ENCODE measurements at places on chromosomes 5 and 9.

DNA sequence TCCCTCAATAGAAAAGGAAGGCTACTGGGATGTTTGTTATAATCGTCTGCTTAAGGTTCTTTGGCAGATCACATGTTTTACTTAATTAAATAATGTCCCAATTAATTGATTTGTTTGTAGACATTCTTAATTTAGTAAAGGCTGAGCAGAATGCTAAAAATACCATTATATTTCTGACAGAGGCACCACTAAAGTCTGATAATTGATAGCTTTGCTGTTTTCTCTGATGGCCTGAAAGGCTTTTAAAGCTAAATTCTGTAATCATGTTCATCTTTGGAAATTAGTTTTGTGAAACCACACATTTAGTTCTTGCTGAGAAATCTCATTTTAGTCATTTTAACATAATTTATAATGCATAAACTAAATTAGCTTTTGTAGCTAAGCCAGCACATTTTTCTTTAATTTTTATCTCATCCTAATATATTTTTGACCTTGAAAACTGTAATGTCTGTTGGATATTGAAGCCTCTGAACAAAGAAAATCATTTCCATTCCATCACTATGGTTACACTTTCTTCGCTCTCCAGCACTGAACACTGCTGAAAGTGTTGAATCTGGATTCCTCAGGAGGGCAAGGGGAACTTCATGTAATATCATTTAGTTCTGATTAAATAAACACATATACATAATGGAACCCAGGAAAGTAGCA is 329.4 kb downstream of the ELAVL2 start:
- no peak for DNase-seq
- H3K4me1 ChIP-seq, result peaks cover 20% of the 10 kb centered on the region
- no peaks in the 10 kb centered on the region for H3K36me3 ChIP-seq

DNA sequence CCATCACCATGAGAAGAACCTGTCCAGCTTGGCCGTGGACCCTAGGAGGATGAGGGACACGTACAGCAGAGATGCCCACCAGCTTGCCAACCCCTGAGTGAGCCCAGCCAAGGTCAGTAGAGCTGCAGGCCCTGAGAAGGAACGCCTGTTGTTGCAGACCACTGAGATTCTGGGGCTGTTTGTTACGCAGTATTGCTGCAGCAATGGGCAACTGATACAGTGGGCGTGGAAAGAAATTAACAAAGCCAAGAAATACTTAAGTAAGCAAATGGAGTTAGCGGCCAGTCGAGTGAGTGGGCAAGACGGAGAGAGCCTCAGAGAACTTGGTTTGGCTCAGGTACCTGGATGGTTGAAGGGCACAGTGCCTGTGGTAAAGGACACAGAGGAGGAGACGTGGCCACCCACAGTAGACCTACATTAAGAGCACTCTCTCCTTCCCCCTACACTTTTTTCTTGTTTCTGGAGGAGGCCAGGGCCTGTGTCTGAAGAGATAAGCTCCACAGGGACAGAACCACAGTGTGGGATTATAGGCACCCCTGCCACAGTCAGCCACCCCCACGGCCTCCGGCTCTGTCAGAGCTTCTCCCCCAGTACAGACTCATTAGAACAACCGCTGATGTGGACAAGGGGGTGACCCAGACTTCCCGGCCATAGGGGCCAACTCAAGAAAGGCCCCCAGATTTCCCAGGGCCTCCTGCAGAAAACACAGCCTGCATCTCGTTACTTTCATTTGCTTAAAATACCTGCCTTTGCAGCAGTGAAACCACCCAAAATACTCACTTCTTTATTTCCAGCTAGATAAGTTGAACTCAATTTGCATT is 40.1 kb upstream of the GRHPR start:
- H3K4me3 ChIP-seq, result no peak overlapping the region
- H3K27me3 ChIP-seq, result peaks cover 3% of the 10 kb centered on the region
- H3K4me1 ChIP-seq, result peaks cover 8% of the 10 kb centered on the region
- peaks cover 7% of the 10 kb centered on the region for H3K36me3 ChIP-seq

GRCh38 chr5:98656125-98656795 is 117.2 kb upstream of the RGMB start:
- no peaks in the 10 kb centered on the region for H3K36me3 ChIP-seq
- H3K4me1 ChIP-seq, result no peaks in the 10 kb centered on the region
- no peak overlapping the region for H3K4me3 ChIP-seq
- H3K27me3 ChIP-seq, result no peaks in the 10 kb centered on the region
- H3K27ac ChIP-seq, result no peak overlapping the region

DNA sequence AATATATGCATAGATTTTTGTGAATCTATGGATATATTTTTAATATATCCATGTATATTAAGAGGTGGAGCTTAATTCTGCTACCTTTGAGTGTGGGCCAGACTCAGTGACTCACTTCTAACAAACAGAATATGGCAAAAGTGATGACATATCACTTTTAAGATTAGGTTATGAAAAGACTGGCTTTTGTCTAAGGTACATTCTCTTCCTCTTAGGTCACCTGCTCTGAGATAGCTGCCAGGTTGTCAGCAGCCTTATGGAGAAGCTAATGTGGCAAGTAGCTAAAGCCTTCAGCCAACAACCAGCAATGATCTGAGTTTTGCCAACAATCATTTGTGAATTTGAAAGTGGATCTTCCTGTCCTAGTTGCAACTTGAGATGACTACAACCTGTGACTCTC is 83.8 kb downstream of the ANKRD31 start:
- no peak overlapping the region for H3K4me3 ChIP-seq
- H3K27me3 ChIP-seq, result no peaks in the 10 kb centered on the region
- DNase-seq, result no peak
- no peaks in the 10 kb centered on the region for H3K36me3 ChIP-seq

GRCh38 chr5:111311666-111312065 is 87.5 kb downstream of the CAMK4 start:
- peak overlapping the region; percentile 9 for H3K27ac ChIP-seq
- H3K4me3 ChIP-seq, result peak overlapping the region; percentile 30
- peaks cover 4% of the 10 kb centered on the region for H3K27me3 ChIP-seq
- peaks cover 33% of the 10 kb centered on the region for H3K4me1 ChIP-seq

Data from glutamatergic neuron (in vitro differentiated cells).